ENCODE measurements at places on chromosomes 3 and 15.
A peak's percentile ranks its signal among the peaks of the same experiment; 100 is the strongest.

DNA sequence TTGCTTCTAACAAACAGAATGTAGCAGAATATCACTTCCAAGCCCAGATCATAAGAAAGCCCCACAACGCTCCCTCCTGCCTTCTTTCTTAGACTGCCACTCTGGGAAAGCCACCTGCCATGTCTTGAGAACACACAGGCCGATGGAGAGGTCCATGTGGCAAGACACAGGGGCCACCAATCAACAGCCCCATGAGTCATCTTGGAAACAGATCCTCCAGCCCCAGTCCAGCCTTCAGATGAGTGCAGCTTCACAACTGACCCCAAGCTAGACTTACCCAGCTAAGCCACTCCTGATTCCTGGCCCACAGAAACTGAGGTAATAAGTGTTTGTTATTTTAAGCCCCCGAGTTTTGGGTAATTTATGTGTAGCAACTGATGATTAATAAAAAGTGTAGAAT, 39.7 kb downstream of the PTH1R start:
- no peaks in the 10 kb centered on the region for H3K27me3 ChIP-seq
- H3K36me3 ChIP-seq, result peaks cover 29% of the 10 kb centered on the region
- DNase-seq, result no peak

- H3K4me3 ChIP-seq, result no peak overlapping the region
- H3K4me1 ChIP-seq, result peaks cover 58% of the 10 kb centered on the region
- H3K27me3 ChIP-seq, result peaks cover 13% of the 10 kb centered on the region
- H3K36me3 ChIP-seq, result no peaks in the 10 kb centered on the region
These were observed 3.1 kb upstream of the PTH1R start for GRCh38 chr3:46874430-46874829.

DNA sequence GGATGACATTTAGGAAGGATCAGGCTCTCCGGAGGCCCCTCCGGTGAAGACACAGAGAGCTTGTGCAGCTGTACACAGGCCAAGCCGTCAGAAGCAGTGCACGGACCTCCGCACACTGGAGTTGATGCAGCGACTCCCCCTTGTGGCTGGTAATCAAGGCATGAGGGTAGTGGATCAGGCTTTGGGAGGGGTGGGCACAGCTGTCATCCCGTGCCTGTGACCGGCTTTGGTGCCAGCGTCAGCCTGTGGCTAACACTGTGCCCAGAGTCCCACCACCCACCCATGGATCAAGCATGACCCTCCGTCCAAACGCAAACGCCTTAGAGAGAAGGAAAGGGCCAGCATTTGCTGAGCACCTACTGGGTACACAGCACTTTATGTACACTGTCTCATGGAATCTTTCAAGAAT, 8.2 kb upstream of the GRIP2 start:
- DNase-seq, result no peak
- H3K36me3 ChIP-seq, result no peaks in the 10 kb centered on the region
- H3K4me3 ChIP-seq, result no peak overlapping the region
- no peaks in the 10 kb centered on the region for H3K4me1 ChIP-seq
- no peak overlapping the region for H3K27ac ChIP-seq

DNA sequence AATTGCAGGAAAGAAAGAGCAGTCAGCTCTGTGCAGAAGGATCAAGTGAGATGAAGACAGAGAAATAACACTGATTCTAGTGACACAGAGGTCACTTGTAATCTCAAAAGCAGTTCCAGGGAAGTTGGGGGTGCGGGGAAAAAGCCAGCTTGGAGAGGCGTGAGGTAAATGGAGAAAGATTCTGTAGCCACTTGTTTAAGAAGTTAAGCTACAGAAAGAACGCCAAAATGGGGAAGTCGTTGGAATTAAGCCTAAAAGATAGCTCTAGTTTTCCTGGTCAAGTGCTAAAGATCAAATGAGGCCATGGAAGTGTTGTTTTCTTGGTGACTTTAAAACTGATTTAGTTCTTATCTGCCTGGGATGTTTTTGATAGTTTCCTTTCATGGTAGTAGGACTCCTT, 152.0 kb downstream of the GREM1 start:
- no peaks in the 10 kb centered on the region for H3K27me3 ChIP-seq
- H3K4me3 ChIP-seq, result no peak overlapping the region
- peak overlapping the region; percentile 87 for H3K27ac ChIP-seq

GRCh38 chr3:150238995-150239619, 169.0 kb upstream of the TSC22D2 start:
- peaks cover 76% of the 10 kb centered on the region for H3K4me1 ChIP-seq
- H3K4me3 ChIP-seq, result no peak overlapping the region
- H3K36me3 ChIP-seq, result no peaks in the 10 kb centered on the region
- no peak overlapping the region for H3K27ac ChIP-seq
- no peaks in the 10 kb centered on the region for H3K27me3 ChIP-seq

- H3K27ac ChIP-seq, result no peak overlapping the region
- peaks cover 2% of the 10 kb centered on the region for H3K27me3 ChIP-seq
- DNase-seq, result no peak
- no peak overlapping the region for H3K4me3 ChIP-seq
These were observed 227.2 kb downstream of the SQOR start for GRCh38 chr15:45862034-45862433.

DNA sequence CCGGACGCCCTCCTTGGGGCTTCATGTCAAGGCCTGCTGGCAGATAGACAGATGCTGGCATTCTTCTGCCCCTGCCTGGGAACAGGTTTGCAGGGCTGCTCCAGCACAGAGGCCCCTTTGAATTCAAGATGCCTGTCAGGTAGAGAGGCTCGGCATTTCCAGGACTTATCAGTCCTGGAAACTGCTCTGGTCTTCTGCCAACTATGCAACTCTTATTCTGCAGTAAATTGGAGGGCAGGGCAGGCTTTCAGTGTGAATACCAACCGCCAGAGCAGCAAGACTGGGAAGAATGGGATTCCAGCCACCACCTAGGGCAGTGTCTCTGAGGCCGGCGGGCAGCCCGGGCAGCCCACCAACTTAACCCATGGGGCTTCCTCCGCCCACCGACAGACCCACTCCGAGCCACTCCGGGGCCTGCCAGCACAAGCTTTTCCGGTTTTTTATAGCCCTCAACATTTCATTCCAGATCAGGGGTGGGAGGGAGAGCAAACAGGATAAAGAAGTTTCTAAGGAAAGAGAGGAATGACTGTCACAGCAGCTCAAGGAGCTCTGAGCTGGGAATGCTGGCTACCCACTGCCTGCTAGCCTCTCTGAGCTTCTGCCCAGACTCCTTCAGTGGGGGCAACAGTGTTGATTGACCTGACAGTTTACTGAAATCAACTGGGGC, 140.9 kb downstream of the NTRK3 start:
- H3K27me3 ChIP-seq, result no peaks in the 10 kb centered on the region
- no peak overlapping the region for H3K4me3 ChIP-seq
- H3K27ac ChIP-seq, result no peak overlapping the region
- no peak for DNase-seq
- no peaks in the 10 kb centered on the region for H3K4me1 ChIP-seq
- no peaks in the 10 kb centered on the region for H3K36me3 ChIP-seq

DNA sequence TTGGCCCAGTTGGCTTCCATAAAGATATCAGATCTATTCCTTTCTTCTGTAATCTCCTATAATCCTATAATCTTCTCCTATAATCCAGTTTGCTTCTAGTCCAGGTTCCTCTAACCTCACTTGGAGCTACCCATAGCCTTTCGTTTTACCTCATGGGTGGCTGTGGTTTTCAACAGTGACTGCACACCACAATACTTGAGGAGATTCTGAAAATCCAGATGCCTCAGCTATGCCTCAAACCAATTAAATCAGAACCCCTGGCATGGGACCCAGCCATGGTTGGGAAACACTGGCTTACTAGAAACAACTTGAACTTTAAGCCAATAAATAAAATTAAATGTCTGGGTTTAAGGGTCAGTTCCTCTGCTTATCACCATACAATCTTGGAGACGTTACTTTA, 86.1 kb upstream of the NTRK3 start:
- no peak overlapping the region for H3K4me3 ChIP-seq
- H3K36me3 ChIP-seq, result no peaks in the 10 kb centered on the region
- no peak overlapping the region for H3K27ac ChIP-seq

DNA sequence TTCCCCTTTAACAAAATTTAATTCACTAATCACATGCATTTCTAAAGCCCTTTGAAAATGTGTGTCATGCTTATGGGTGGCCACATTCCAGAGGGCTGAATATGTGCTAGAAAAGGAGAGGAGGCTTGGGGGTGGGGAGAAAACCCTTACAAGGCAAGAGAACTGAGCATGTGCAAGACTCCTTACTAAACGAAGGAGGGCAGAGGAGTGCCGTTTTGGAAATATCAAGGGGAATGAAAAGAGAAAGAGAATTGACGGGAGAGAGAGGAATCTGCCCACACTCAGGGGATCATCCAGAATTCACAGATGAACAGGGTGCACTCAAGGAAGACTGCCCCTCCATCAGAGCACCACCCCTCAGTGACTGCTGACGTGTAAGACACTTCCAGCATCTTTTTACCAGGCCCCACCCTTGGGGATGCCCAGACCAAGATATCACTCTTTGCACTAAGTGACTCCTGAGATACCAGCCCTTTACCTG, 37.9 kb upstream of the TSC22D2 start:
- H3K4me1 ChIP-seq, result peaks cover 48% of the 10 kb centered on the region
- no peak for DNase-seq
- no peaks in the 10 kb centered on the region for H3K36me3 ChIP-seq
- H3K27ac ChIP-seq, result peak overlapping the region; percentile 93

- no peak overlapping the region for H3K4me3 ChIP-seq
- DNase-seq, result no peak
- H3K36me3 ChIP-seq, result no peaks in the 10 kb centered on the region
- H3K4me1 ChIP-seq, result no peaks in the 10 kb centered on the region
- H3K27ac ChIP-seq, result no peak overlapping the region
These were observed 282.5 kb upstream of the EPHA3 start for GRCh38 chr3:88824666-88825564.

- H3K27ac ChIP-seq, result no peak overlapping the region
- peaks cover 21% of the 10 kb centered on the region for H3K27me3 ChIP-seq
- peaks cover 5% of the 10 kb centered on the region for H3K4me1 ChIP-seq
- H3K36me3 ChIP-seq, result peaks cover 5% of the 10 kb centered on the region
- no peak for DNase-seq
These were observed 41.5 kb upstream of the ATP2B2 start for GRCh38 chr3:10546820-10547263.

DNA sequence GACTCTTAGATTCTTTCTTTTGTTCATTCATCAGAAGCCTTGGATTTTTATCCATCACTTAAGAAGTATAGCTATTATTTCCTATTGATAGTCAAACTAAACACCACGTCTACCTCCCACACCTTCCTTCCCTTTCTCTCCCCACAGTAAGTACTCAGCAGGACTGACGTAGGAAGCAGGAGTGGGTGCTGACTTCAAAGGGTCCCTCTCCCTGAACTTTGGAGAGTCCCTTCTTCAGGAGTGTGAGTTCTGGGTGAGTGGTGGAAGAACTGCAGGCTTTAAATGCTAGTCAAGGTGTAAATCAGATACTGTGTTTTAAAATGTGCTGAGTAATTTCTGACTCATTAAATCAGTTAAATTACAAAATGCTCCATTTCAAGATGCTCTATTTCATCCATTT, 126.5 kb upstream of the BFSP2 start:
- DNase-seq, result no peak
- no peak overlapping the region for H3K27ac ChIP-seq
- peaks cover 2% of the 10 kb centered on the region for H3K36me3 ChIP-seq
- no peak overlapping the region for H3K4me3 ChIP-seq

DNA sequence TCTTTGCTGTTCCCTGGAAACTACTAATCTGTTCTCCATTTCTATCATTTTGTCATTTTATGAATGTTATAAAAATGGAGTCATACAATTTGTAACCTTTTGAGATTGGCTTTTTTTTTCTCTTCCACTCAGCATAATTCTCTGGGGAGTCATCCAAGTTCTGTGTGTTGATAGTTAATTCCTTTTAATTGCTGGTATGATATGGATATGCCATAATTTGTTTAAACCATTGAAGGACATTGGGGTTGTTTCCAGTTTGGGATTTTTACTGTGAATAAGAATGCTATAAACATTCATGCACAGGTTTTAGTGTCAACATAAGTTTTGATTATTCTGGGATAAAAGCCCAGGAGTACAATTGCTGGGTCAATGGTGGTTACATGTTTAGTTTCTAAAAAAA, 279.4 kb downstream of the WNT5A start:
- DNase-seq, result no peak
- H3K27ac ChIP-seq, result no peak overlapping the region
- no peaks in the 10 kb centered on the region for H3K27me3 ChIP-seq
- H3K4me1 ChIP-seq, result peaks cover 5% of the 10 kb centered on the region

DNA sequence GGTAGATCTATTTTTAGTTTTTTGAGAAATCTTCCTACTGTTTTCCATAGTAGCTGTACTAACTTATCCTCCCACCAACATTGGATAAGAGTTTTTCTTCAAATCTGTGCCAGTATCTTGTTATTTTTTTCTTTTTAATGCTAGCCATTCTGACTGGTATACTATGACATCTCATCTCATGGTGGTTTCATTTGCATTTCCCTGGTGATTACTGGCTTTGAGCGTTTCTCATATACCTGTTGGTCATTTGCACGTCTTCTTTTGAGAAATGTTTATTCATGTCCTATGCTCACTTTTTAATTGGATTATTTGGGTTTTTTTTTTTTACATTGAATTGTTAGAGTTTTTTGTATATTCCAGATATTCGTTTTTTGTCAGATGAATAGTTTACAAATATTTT, 398.1 kb downstream of the OCA2 start:
- H3K27me3 ChIP-seq, result peaks cover 2% of the 10 kb centered on the region
- no peak overlapping the region for H3K27ac ChIP-seq
- H3K4me1 ChIP-seq, result peaks cover 2% of the 10 kb centered on the region
- no peak overlapping the region for H3K4me3 ChIP-seq
- DNase-seq, result no peak

DNA sequence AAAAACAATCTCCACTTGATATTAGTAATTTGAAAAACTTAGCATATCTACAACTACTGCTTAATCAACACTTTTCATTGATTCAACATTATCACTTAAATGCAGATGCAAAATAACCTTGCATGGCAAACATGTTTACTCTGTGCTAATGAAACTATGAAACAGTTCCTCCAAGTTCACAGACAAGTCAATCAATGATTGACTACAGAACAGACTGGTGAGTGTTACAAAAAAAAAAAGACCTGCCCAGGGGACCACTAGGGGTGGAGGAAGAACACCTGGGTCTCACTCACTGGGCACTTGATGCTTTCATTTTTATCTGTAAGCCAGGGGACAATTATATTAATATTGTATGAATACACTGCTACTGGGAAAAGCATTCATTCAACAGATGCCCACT, 4.3 kb upstream of the NR2C2 start:
- no peaks in the 10 kb centered on the region for H3K27me3 ChIP-seq
- no peak overlapping the region for H3K27ac ChIP-seq
- no peak for DNase-seq
- H3K36me3 ChIP-seq, result peaks cover 8% of the 10 kb centered on the region

GRCh38 chr15:83104141-83104540, 3.3 kb upstream of the TM6SF1 start:
- DNase-seq, result no peak
- H3K27ac ChIP-seq, result no peak overlapping the region
- no peaks in the 10 kb centered on the region for H3K36me3 ChIP-seq

GRCh38 chr3:81214631-81215030, 546.8 kb downstream of the GBE1 start:
- H3K27me3 ChIP-seq, result no peaks in the 10 kb centered on the region
- no peak overlapping the region for H3K4me3 ChIP-seq
- H3K27ac ChIP-seq, result no peak overlapping the region

- H3K4me3 ChIP-seq, result no peak overlapping the region
- no peak for DNase-seq
- peak overlapping the region; percentile 37 for H3K27ac ChIP-seq
- H3K4me1 ChIP-seq, result peaks cover 39% of the 10 kb centered on the region
- no peaks in the 10 kb centered on the region for H3K27me3 ChIP-seq
- H3K36me3 ChIP-seq, result no peaks in the 10 kb centered on the region
These were observed 102.3 kb upstream of the PFN2 start for GRCh38 chr3:150073031-150073430.

- no peak overlapping the region for H3K27ac ChIP-seq
- no peaks in the 10 kb centered on the region for H3K36me3 ChIP-seq
- H3K27me3 ChIP-seq, result peaks cover 5% of the 10 kb centered on the region
- no peak overlapping the region for H3K4me3 ChIP-seq
These were observed 287.0 kb downstream of the TLE3 start for GRCh38 chr15:69810431-69811354.

Data from chondrocyte (in vitro differentiated cells).